ENCODE measurements at places on chromosomes 1 and 21. TPM values are rescaled to one million over a fixed set of nuclear protein-coding genes. Genes with fewer than 3 reads are reported as not detected.

The TSPAN2 gene
- 0.69 TPM for total RNA-seq

The THEM5 gene
- not detected for total RNA-seq

The ANGEL2 gene
- 21.9 TPM for total RNA-seq

The VPS26C gene
- 32.0 TPM for total RNA-seq
